ENCODE measurements at places on chromosomes 2 and 18.

GRCh38 chr18:46750626-46751025 is 6.2 kb downstream of the ST8SIA5 start:
- no peak for DNase-seq

DNA sequence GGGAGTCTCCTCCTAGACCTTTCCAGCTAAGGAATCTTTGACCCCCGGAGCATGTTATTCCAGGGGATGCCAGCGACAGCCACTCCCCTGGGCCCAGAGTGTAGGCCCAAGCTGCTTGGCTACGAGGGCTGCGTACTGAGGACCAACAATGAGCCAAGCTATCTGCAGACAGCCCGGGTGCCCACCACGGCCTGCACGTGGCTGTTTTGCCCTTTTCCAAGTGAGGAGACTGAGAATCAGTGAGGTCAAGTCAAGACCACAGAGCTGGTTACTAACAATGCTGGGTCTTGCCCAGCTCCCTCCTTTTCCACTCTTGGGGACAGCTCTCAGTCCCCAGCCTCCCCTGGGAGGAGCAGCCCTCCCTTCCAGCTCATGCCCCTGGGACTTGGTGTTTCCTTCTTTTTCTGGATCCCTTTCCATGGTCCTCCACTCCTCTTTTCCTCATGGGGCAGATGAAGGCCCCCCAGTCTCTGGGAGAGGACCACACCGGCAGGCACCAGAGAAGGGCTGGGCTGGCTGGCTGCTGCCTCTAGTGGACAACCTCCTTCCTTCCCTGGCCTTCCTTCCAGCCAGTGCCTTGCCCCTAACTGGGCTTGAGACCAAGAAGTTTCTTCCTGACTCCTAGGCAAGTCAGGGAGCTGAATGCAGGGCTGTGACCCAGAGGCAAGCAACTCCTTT is 550 bp upstream of the MALL start:
- no peak for DNase-seq

DNA sequence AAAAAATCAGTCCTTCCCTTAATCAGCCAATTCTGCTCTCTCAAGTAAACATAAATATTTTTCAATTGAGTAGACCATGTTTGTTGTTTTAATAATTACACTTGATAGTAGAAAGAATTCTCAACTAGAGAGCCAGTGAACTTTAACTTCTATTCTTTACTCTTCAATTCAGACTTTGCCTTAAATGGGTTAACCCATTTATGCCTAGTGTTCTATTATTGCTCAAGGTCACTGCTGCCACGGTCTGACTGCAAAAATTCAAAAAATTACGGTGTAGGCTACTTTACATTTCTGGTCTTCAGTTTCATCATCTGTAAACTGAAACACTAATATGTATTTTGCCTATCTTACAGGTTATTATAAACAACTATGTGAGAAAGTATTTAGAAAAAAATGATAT is 103.1 kb downstream of the TLK1 start:
- no peak for DNase-seq

DNA sequence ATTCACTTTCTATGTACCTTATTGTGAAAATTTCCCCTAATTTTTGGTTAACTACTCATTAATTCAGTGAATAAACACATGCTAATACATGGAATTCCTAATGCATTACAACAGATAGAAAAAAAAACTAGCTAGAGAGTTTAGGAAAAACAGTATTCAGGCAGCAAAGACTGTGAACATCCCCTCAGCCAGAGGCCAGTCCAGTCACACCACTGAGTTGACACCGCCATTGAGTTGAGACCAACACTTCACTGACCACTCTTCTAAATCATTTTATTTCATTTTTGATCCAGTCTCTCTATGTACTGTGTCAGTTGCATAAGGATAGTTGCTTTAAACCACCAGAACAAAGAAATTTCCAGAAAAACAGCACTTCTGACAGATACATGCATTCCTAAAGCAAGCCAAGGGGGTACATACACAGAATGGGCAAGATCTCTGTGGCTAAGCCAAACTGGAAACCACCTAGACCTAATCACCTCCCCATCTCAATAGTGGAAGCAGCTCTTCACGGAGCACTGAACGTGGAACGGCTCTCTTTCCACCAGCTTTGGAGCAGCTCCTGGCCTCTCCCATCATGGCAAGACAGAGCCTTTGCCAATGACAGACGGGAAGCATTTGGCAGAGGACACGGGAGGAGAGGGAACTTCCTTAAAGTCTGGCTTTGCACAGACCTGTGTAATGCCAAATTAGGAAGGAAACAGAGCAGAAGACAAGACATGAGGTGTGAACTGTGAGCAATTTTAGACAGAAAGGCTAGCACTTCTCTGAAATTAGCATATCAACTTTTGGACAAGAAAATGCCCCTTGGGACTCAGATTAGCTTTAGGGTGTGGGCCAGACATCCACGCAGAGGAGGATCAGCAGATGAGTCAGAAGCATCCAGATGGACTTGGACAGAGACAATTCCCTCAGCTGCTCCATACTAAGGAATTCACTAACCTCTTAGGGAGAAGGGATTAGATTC is 36.4 kb downstream of the CACNB4 start:
- no peak for DNase-seq

DNA sequence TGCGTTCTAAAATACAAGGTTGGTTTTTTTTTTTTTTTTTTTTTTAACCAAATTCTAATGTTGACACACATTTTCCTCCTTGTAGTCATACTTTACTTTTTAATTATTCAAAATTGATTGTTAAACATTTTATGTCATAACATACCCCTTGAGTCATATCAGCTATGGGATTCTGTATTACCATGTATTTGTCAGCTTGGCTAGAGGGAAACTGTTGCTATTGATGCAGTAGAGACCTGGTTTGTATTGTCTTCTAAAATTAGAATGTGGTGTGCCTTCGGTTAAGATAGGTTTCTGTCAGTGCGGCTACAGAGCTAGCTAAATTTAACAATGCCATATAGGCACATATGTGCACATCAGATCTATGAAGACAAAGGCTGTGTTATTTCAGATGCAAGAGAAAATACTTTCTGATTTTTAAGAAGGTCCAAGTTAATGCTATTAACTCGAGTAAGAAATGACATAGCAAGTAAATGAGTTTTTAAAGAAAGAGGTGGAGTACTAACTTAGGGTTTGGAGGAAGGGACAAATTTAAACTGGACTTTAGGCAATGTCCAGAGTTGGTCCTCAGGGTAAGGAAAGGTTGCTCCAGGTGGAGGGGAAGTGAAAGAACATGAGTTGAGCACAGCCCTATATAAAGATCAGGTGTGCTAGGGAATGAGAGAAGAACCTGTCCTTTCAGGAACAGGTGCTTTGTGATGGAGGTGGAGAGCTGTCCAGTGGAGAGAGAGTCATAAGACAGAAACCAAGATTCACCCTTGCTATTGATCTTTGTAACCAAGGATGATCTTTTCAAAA is 152.3 kb downstream of the PRPF40A start:
- DNase-seq: no peak

DNA sequence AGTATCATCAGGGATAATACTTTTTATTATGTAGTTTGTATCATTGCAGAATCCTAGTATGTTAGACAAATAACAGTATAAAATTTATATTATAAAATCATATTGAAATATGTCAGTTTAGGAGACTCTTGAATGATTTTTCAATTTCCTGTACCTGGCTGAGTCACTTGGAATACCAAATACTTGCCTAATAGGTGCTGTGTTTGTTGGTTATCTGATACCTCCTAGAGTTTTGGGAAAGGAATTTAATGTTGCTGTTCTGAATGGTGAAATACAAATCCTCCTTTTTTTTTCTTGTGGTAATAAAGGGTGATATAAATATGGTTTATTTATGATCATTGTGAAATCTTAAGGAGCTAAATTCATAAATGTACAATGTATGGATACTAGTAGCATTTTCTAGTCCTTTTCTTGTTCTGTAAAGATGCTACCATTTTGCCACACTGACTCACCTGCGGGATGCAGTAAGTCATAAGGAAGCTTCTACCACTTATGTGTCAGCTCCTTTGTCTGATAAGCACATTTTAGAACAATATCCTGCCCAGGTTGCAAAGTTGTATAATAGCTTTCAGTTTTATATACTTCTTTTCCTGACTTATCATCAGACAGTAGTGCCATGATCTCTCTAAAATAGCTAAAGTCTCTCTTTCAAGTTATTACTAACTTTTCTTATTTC is 465.5 kb downstream of the XIRP2 start:
- no peak for DNase-seq

DNA sequence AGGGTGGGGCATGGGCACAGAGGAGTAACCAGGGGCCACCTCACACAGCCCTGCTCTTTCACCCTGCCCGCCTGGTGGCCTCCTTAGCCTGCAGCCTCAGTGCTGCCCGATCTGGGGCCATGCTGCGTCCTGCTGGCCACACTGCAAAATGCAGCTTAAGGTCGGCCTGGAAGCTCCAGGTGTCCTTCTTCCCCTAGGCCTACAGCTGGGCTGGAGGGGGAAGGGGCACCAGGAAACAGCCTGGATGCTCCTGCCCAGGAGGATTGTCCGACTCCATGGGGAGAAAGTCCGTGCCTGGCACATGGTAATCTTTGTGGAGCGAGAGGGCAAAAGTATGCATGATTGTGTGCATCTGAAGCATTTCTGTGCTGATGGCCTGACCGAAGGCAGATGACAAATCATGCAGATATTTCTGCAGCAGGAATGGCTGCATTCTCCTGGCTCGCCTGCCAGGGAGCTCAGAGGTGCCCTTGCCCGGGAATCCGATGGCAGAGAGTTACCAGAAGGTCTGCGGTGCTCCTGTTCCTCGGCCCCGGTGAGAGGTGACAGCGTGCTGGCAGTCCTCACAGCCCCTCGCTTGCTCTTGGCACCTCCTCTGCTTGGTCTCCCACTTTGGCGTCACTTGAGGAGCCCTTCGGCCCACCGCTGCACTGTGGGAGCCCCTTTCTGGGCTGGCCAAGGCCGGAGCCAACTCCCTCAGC is 12.8 kb upstream of the ALPP start:
- no peak for DNase-seq

DNA sequence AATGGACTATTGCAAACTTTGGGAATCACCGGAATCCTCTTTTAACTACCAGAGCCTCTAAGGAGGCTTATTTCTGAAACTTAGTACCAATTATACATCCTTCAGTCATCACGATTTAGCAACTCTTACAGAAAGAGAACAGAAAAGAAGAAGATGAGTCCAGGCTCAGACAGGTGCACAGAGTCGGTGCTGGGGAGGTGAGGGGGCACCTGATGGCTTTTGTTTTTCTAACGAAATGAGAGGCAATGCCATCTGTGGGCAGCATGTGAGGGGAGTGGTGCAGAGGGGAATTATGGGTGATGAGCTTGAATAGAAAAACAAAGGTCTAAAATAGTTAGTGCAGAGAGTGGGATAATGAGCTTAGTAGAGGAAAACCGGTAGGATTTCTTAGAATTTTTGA is 522.6 kb downstream of the CMPK2 start:
- DNase-seq: no peak

DNA sequence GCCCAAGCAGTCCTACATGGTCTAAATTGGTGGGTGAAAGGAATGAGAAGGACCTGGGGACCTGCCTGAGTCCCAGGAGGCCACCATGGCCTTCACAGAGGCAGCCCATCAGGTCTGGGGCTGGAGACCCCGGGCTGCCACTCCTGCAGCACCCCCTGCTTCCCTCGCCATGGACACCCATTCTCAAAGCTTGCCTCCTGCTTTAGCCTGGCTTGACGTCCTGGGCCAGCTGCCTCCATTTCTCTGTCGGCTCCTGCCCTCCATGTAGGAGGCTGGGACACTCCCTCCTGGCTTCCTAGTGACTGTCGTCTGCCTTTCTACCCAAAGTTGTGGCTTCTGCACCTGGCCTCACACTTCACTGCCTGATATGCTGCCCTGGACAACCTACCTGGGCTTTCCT is 198.6 kb downstream of the FAM210A start:
- DNase-seq: no peak

- DNase-seq: no peak
These were observed 88.0 kb downstream of the FTCDNL1 start for GRCh38 chr2:199762963-199763362.

DNA sequence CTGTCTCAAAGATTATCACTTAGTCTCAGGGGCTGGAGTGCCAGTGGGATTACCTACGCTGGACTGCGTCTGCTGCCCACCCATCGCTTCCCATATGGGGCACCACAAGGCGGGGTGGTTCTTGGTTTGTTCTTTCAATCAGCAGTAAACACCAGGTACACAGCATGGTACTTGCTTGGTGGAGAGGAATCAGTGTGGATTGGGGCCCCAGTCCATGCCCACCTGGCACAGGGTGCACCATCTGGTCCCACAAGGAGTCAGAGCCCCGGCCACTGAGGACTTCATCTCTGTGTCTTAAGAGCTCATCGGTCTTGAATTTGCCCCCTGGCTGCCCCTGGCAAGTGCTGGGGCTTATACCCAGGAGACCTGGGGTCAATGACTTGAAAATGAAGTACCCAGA is 96.2 kb downstream of the GLI2 start:
- no peak for DNase-seq

- DNase-seq: no peak
These were observed 242.6 kb upstream of the NT5C1B start for GRCh38 chr2:18831916-18832510.

- DNase-seq: no peak
These were observed 1.6 kb upstream of the FHOD3 start for GRCh38 chr18:36295880-36296301.

DNA sequence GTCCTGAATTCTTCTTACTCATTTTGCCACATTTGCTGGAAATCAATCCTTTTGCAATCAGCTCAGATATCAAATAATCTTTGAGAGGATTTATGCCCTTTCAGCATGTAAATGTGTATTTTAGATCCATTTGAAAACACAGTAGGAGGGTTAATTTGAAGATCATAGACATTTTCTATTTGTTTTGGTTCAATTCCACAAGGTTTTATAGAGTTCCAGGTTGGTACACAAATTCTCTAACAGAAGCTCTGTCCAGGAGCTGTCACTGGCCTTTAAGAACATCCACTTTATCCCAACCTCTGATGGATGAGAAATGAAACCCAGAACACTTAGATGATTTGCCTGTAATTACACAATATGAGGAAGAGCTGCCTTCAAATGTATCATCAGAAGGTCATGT is 157.3 kb upstream of the CHAC2 start:
- no peak for DNase-seq

- no peak for DNase-seq
These were observed 159.4 kb downstream of the DIS3L2 start for GRCh38 chr2:232120911-232121310.

GRCh38 chr2:134282629-134283400 is 28.9 kb downstream of the MGAT5 start:
- DNase-seq: no peak

- DNase-seq: no peak
These were observed 19.1 kb upstream of the BCL2L11 start for GRCh38 chr2:111101592-111101991.

- DNase-seq: no peak
These were observed 43.4 kb upstream of the NEUROD1 start for GRCh38 chr2:181723731-181724130.

All from SIG-M5 (cell line).